ENCODE measurements at places on chromosomes 6 and 20.

DNA sequence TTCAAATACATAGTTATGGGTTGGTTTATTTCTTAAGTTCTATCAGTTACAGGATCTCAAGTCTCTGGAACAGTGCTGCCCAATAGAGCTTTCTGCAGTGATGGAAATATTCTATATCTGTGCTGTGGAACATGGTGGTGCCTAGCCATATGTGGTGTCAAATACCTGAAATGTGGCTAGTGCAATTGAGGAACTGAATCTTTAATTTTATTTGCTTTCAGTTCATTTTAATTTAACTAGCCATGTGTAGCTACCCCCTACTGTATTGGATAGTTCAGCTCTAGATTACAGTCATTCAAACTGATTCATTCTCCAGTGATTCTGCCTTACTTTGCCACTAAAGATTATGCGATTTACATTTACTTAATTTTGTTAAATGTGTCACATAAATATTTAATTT lies 503.2 kb downstream of the CDKAL1 start:
- no peak for DNase-seq

DNA sequence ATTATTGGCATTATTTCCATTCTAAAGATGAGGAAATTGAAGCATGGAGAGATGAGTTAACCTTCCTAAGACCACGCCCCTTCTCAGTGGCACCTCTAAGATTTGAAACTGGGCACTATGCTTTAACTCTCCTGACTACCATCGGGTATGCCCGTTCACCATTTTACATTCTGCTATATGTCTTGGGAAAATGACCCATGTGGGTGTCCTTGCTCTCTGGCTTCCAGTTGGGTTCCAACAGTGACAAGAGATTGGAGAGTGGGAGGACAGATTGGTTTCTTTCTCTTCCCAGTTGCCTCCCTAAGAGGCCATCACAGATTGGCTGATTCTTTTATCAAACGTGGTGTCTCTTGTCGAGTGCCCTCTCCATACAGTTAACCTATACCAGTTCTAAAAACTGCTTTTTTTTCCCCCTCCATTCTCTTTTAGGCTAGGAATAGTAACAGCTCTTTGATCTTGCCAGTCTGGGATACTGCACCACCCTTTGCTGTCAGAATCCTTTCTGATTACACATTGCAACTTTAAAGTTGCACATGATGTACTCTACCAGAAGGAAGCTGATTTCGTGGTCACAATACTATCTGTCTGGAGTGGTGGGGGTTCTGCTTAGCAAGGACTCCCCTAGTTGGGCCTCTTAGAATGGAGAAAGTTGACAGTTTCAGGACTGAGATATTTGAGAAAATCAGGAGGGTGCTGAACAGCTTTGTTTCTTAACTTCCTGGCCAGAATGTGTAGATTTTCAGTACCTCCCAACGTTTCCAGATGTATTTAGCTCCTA lies 88.0 kb upstream of the ELOVL5 start:
- DNase-seq: no peak

DNA sequence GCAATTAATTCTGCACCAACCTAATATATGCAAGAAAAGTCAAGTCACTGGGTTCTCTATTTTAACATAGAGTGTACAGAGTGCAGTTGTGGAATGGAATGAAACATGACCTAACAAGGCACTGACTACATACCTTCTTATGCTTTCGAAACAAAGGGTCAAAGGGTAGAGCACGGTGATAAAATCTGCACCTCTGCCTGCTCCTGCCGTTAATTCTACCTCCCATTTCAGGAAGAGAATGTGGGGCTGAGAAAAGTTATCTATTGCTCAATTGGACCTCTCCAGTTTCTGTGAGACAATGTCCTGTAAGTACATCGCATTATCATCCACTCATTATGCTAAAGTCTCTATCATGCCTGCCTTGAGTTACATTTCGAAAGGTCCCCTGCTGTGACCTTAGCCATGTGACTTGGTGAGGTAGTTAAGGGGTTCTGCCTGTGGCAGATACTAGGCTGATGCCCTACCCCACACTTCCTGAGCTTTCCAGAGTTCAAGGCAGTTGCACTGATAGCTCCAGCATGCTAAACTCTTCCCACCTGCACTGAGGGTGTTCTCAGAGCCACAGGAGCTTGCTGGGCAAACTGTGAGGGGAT lies 14.0 kb upstream of the MOCS1 start:
- no peak for DNase-seq

DNA sequence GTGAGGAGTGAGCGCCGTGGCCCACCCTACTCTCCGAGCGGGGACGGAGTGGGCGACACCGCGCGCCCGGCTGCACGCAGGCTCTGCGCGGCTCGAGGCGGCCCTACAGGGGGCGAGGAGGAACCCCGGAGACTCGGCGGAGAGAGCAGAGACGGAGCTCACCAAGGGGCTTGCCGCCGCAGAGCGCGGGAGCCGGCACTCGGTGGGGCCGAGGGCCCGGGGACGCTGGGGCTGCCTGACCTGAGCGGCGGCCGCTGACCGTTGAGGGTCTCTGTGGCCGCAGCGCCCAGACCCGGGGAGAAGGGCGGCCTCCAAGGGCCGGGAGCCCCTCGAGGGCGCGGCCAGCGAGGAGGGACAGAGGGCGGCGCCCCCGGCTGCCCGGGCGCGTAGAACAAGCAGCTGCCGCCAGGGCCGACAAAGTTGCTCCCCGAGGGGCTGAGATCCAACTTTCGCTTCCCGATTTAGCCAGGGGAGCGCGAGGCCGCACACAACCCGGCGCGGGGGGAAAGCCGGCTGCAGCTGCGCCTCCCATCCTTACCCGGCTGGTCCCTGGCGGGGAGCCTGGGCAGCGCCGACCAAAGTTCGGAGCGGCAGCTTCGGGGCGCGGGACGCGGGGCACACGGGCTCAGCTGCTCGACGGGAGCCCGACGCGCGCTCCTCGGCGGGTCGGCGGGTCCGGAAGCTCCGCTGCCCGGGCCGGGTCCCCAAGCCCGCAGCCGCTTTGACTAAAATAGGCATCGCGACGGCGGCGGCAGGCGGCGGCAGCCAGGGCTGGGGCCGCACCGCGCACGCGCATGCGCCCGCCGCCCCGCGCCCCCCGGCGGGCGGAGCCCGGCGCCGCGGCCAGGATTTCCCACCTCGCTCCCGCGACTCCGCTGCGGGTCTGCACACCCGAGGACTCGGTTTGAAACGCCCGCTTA lies 43.1 kb downstream of the POPDC3 start:
- no peak for DNase-seq

- DNase-seq: no peak
These were observed 71.5 kb downstream of the LYRM2 start for GRCh38 chr6:89566930-89567629.

DNA sequence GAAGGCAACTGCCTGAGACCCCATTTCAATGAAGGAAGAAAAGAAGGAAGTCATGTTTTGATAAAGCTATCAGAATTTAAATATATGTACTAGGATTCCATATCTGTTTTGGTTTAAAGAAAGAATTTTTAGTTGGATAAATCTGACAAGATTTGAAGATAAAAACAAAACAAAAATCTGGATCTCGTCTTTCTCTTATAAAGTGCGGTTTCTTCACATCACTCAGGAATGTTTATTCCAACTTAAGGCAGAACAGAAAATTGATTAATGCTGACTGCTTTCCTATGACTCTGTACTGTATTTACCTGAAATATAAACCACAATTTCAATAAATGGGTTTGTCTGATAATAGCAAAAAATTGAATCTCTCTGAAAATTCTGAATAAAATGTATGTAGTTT lies 439.7 kb downstream of the RFPL4B start:
- DNase-seq: no peak

- DNase-seq: no peak
These were observed 46.0 kb upstream of the SRF start for GRCh38 chr6:43125119-43125518.

DNA sequence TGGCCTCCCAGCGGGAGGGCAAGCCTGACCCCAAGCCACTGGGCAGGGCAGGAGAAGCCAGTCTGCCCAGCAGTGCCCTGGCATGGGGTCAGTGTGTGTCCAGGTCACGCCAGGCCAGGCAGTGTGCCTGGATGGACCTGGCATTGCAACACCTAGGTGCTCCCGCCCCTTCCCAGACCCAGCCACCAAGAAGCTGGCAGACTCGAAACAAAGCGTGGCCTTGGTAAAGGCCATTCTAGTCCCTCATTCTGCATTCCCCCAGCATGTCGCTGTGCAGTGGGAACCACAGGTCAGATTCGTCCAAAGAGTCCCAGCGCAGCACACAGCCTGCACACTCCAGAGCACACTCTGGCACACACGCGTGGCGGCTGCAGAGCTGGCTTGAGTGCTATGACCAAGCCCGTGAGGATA lies 19.3 kb upstream of the APMAP start:
- DNase-seq: no peak

DNA sequence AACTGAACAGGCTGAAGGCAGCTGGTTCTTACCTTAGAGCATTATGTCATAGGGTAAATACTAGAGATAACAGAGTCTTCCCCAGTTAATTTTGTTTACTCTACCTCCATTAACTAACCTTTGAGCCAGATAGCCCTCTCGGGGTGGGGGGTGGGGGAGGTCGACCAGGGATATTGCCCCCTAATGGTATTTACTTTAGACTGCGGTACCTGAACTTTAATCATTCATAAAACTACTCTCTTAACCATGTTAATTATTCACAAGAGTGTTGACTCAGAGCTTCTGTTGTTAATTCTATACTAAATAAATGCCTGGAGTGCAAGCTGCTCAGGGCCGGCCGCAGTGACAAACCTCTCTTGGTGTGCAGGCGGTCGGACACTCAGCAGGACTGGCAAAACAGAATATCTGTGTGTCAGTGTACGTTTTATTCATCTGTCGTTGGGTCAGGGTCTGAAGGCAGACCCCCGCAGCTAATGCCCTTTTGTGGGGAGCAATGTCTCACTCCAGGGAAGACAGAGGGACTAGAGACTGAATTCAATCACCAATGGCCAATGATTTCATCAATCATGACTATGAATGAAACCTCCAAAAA lies 152.4 kb upstream of the COL21A1 start:
- DNase-seq: no peak

- DNase-seq: no peak
These were observed 129.9 kb upstream of the RIPOR2 start for GRCh38 chr6:25065666-25066065.

GRCh38 chr6:20770773-20771172 lies 236.5 kb downstream of the CDKAL1 start:
- DNase-seq: no peak

DNA sequence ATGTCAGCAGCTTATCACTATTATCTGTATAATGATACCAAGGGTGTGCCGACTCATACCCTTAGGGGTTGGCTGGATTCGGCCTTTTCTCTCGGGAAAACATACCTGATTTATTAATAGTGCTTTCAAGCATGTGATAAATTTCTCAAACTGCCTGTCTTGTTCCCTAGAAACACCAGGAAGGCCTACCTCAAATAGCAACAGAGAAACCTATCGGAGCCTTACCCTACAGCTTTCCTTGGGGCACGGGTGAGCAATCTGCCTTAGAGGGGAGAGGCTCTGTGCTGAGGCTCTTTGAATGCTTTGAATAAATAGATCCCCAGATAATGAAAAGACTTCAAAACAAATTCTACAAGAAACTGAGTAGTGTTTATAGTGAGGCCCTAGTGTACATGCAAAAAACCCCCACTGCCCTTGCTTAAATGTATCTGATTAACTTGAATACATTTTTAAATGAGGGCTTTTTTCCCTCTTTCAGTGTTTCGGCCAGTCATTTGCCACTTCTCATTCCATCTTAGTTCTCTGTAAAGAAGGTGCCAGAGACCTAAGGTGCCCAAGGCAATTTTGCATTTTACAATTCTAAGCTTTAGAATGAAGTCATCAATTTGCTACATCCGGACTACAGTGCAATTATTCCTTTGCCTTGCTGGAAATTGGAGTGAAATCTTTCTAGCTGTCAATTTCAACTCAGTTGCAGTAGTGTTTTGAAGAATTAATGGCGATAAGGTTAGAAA lies 320.1 kb downstream of the ESR1 start:
- DNase-seq: no peak

GRCh38 chr20:10672624-10673127 lies 1.1 kb downstream of the JAG1 start:
- peak; percentile 56 for DNase-seq

- DNase-seq: no peak
These were observed 8.8 kb downstream of the DDR1 start for GRCh38 chr6:30893001-30893591.

DNA sequence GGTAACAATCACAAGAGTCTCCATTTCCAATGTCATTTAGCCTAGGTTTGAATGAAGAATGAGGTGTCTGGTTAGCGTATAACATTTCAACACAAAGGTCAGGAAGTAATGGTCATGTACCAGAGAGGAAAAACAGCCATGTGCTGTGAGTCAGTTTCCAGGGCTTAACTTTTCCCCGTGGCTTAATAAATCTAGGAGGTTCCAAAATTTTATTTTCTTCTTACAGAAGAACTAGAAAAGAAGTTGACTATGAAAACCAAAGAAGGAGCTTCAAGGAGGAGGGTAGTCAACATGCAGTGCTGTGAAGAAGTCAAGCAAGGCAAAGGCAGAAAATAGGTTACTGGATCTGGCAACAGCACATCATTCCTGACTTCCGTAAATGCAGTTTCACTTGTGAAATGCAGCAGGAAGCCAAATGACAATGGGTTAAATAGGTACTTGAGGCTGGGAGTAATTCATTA lies 8.4 kb upstream of the GABRR2 start:
- DNase-seq: no peak

GRCh38 chr6:753486-753885 lies 60.5 kb upstream of the EXOC2 start:
- no peak for DNase-seq

DNA sequence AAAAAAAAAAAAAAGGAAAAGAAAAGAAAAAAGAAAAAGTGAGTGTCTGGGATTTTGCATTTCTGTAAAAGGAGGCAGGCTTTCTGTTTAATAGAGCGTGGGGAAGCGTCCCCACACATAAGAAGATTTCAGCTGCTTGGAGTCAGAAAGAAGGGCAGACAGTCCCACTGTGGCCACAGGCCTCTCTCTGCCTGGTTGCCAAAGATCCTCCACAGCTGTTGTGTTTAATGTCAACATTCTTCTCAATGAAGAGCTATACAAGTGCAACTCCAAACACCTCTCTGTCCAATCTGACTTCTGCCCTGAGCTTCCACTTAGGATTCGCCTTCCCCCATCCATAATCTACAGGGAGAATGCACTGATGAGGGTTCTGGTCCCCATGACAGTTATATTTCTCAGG lies 64.3 kb upstream of the MLN start:
- no peak for DNase-seq

DNA sequence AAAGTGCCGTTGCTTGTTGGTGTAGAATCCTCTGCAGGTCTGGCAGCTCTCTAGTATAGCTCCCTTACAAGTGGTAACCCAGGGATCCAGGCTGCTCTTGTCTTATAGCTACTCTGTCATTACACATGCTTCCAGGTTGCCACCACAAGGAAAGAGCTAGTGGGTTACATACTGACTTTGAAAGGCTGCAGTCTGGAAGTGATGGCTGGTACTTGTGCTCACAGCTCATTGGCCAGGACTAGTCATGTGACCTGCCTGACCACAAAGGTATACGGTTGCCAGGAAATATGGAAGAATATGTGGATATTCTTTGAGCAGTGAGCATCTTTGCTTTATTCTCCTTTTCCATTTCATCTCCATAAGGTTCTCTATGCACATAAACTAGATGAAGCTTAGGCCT lies 46.0 kb downstream of the RREB1 start:
- DNase-seq: no peak
